ENCODE measurements at places on chromosomes 4 and X.

- no peak for DNase-seq
Measured at GRCh38 chr4:12588582-12588981, 895.6 kb downstream of the RAB28 start.

DNA sequence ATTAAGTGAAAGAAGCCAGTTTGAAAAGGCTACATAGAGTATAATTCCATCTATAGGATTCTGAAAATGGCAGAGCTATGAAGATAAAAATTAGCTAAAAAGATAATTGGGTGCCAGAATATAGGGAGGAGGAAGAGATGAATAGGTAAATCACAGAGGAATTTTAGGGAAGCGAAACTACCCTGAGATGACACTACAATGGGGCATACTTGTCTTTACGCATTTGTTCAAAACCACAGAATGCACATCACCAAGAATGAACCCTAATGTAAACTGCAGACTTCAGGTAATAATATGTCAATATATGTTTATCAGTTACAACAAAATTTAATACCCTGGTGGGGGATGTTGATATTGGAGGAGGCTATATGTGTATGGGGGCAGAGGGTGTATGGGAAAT lies 1342.9 kb downstream of the ADGRL3 start:
- DNase-seq: no peak

DNA sequence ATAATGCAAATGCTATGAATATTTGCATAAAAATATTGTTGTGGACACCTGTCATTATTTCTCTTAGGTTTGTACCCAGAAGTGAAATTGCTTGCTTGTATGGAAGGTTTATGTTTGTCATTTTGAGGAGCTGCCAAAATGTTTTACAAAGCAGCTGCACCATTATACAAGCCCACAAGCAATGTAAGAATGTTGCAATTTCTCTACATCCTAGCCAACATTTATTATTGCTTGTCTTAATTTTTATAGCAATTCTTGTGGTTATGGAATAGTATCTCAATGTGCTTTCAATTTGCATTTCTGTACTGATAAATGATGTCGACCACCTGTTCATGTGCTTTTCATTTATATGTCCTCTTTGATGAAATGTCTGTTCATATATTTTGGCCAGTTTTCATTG lies 18.7 kb upstream of the RBMX start:
- DNase-seq: no peak

- no peak for DNase-seq
Measured at GRCh38 chr4:150173982-150174398, 95.7 kb downstream of the DCLK2 start.

- no peak for DNase-seq
Measured at GRCh38 chr4:82469791-82470345, 39.5 kb downstream of the ENOPH1 start.

- no peak for DNase-seq
Measured at GRCh38 chrX:12921886-12922598, 15.6 kb downstream of the TLR8 start.

GRCh38 chr4:123619326-123619725 lies 222.7 kb downstream of the SPRY1 start:
- no peak for DNase-seq

GRCh38 chrX:119698845-119699244 lies 5.9 kb upstream of the SEPTIN6 start:
- no peak for DNase-seq

DNA sequence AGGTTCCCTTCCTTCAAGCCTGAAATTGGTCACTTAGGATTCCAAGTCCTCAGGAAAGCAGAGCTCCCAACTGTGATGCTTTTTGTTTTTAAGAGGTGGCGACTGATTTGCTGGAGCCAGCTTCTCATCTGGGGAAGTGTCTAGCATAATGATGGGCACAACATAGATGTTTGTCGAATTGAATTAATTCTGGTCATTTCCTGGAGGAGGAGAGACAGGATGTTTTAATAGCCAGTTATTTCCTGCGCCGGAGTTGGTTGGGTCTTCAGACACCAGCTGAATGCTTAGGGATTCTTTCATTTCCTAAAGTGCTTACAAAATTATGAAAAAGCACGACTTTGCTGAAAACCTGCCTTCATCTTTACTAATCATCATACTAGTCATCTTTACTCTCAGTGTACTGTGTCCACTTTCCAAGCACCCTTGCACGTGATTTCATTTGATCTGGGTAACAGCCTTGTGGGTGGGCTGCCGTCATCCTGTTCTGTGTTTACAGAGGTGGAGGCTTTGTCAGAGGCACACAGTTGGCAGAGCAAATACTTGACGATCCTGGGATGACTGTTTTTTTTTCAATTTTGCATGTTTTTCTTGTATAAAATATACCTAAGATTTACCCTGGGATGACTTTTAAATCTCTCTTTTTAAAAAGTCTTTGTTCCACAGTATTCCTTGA lies 49.5 kb downstream of the RGS12 start:
- DNase-seq: no peak

DNA sequence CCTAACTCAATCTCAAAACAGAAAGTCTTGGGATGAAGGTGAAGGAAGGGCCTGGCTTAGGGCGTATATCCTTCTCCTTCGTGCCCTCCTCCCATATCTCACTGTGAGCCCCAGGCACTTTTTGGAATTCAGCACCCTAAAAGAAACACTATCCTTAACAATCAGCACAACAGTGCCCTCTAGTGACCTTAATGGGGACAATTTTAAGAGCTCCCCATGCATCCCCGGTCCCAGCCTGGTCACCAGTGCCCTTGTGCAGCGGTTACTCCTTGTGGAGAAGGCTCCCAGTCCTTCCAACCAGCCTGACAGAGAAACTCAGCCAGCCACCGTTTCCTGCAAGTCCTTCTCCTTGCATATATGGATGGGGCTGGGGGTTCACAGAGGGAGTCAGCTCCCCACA lies 4.2 kb downstream of the PAK3 start:
- no peak for DNase-seq

DNA sequence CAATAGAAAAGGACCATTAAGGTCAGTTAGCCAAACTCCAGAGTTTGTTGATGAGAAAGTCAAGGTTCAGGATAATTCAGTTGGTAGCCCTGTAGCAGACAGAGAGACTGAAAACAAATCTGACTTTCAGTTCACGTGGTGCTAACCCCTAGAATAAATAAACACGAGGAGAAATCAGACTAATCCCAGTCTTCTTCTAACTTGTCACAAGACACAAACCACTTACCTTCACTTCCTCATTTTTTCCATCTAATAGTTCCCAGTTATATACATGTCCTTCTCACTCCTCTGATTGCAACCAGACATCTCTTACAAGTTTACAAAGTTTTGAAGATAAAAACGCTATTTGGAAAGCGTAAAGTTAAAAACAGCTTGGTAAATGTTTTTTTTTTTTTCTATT lies 7.7 kb downstream of the TLR7 start:
- no peak for DNase-seq

Data from stimulated activated CD8-positive, alpha-beta memory T cell treated with anti-CD3 and anti-CD28 coated beads, Interleukin-4, amount 100 ng/mL, for 1 hour (primary cell).